Activated T-helper 1 cell treated with anti-CD3 and anti-CD28 coated beads, Interleukin-2, amount 50 U/mL, for 16 hours (primary cell): ENCODE measurements at places on chromosomes 2 and 18.

DNA sequence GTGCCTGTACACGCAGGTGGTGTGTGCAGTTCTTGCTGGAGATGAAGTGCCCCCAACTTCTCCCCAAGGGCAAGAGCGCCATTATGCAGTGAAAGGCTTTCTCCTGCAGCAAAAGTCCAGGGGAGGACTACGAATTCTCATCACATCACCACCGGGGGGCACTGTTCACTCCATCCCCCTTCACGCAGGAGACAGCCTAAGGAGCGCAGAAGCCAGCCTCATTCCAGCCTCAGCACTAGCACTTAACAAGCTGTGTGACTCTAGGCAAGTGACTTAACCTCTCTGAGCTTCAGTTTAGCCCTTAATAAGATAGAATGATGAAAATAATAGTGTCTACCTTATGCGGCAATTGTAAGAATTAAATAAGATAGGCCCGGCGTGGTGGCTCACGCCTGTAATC is 32.3 kb downstream of the DNMT3A start:
- DNase-seq = peak; percentile 40

DNA sequence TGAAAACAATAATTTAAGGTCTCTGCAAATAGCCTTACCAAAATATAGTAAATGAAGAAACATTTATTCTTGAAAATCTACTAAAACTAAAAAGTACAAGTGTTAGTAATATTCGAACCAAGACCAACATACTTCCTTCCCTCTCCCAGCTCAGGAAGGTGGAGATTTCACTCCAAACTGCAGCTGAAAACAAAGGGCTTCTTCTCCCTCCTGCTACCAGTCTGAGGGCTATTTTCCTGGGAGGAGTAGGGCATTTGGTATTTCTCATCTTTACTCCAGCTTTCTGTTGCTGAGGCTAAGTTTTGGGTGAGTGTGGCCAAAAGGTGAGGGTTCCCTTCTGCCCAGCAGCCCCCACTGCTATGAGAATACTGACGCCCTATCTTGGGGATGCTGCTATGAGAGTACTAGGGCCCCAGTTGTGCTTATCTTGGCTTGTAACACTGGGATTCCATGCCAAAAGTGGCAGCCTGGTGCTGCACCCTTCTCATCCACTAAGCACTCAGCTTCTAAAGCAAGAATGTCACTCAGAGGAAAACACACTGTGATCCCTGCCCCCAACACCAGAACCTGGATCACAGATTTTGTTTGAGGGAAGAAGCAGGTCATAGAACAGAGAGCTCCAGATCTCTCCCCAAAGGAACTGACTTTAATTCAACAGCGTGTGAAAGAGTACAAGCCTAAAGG is 130.7 kb upstream of the KLF7 start:
- DNase-seq = no peak

DNA sequence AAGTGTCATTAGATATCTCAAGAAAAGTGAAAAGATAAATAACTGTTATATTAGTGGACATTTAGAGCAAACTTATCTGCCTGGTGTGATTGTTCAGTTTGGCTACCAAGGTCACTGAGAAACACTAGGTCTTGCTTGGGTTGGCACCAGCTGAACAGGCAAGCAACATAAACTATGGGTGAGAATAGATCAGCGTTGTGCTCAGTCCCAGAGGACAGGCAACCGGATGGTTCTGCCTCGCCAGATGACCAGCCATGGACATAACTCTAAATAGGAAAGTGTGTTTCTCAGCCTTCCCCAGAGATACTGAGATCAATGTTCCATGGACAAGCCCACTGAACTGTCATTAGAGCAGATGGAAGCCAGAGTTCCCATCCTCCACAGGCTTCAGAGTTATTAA is 203.4 kb upstream of the VRK2 start:
- no peak for DNase-seq

- DNase-seq = no peak
Observed at GRCh38 chr2:233689031-233689430, 3.7 kb upstream of the UGT1A6 start.

- no peak for DNase-seq
Observed at GRCh38 chr2:48531141-48531648, 1.2 kb downstream of the STON1 start.

- DNase-seq = no peak
Observed at GRCh38 chr18:7535436-7536205, 31.5 kb upstream of the PTPRM start.
